Cardiac muscle cell (in vitro differentiated cells and primary cell): ENCODE measurements at places on chromosomes 16 and 17. TPM values are rescaled to one million over a fixed set of nuclear protein-coding genes. Genes with fewer than 3 reads are reported as not detected.
A peak's percentile ranks its signal among the peaks of the same experiment; 100 is the strongest.

- H3K27me3 ChIP-seq = no peaks in the 10 kb centered on the region
- no peak overlapping the region for H3K4me3 ChIP-seq
- peaks cover 15% of the 10 kb centered on the region for H3K4me1 ChIP-seq
- no peak overlapping the region for H3K27ac ChIP-seq
- no peaks in the 10 kb centered on the region for H3K36me3 ChIP-seq
Observed at GRCh38 chr17:21467196-21467595, 91.0 kb downstream of the KCNJ12 start.

The APPBP2 gene
- total RNA-seq = 22.5 and 22.9 TPM in 2 replicates

GRCh38 chr17:39769974-39770587, 32.3 kb downstream of the GRB7 start:
- DNase-seq = no peak
- H3K36me3 ChIP-seq = no peaks in the 10 kb centered on the region
- H3K27ac ChIP-seq = no peak overlapping the region
- H3K4me1 ChIP-seq = peaks cover 14% of the 10 kb centered on the region

GRCh38 chr16:68005786-68006286, 6.6 kb upstream of the DPEP2 start:
- H3K4me3 ChIP-seq = no peak overlapping the region
- no peaks in the 10 kb centered on the region for H3K4me1 ChIP-seq
- no peaks in the 10 kb centered on the region for H3K27me3 ChIP-seq
- H3K27ac ChIP-seq = no peak overlapping the region
- no peaks in the 10 kb centered on the region for H3K36me3 ChIP-seq

The KRTAP16-1 gene
- not detected in 2 replicates for total RNA-seq

The CD300A gene
- total RNA-seq = 2.7 and 4.2 TPM in 2 replicates

- H3K27ac ChIP-seq = no peak overlapping the region
- H3K4me3 ChIP-seq = no peak overlapping the region
- H3K4me1 ChIP-seq = no peaks in the 10 kb centered on the region
- H3K36me3 ChIP-seq = no peaks in the 10 kb centered on the region
- DNase-seq = peak; percentile 11
Observed at GRCh38 chr17:61593426-61593825, 2.4 kb upstream of the NACA2 start.

The MYH11 gene
- total RNA-seq = 2.0 and 16.3 TPM in 2 replicates

DNA sequence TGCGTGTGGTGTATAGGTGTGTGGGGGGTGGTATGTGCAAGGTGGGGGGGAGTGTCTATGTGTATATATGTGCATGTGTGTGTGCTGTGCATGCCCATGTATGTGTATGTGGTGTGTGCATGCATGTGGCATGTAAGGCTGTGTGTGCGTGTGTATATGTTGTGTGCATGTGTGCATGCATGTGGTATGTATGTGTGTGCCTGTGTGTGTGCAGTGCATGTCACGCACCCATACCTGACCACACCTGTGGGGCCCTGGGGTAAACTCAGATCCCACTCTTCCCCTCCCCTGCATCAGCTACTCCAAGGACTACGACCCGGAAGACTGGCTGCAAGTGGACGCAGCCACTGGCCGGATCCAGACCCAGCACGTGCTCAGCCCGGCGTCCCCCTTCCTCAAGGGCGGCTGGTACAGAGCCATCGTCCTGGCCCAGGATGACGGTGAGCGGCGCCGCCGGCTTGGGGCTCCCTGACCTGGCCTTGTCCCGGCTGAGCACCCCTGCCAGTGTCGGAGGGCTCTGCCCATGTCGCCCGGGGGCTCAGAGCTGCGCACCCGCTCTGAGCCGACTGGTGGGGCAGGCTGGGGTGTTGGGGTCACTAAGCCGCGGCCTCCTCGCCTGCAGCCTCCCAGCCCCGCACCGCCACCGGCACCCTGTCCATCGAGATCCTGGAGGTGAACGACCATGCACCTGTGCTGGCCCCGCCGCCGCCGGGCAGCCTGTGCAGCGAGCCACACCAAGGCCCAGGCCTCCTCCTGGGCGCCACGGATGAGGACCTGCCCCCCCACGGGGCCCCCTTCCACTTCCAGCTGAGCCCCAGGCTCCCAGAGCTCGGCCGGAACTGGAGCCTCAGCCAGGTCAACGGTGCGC, 9.1 kb downstream of the SLC22A31 start:
- H3K4me1 ChIP-seq = no peaks in the 10 kb centered on the region
- no peaks in the 10 kb centered on the region for H3K36me3 ChIP-seq
- peak overlapping the region; percentile 43 for H3K4me3 ChIP-seq
- no peak overlapping the region for H3K27ac ChIP-seq
- no peak for DNase-seq
- peaks cover 28% of the 10 kb centered on the region for H3K27me3 ChIP-seq

DNA sequence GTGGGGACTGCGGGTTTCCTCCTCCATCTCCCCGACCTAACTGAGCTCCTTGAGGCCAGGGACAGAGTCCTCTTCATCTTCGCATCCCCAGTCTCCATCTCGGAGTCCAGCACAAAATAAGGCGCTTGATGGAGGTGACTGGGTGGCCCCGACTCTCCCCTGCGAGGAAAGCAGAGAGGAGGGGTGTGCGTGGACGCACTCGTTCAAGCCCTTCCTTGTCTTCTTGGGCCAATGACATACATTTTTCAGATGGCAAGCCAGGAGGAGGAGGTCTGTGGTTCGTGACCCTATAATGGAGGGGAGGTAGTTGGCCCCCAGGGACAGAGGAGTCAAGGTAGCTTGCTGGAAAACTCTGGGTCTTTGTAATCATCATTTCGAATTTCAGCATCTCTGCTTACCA, 17.2 kb downstream of the CRISPLD2 start:
- DNase-seq = no peak
- no peak overlapping the region for H3K27ac ChIP-seq
- H3K4me1 ChIP-seq = no peaks in the 10 kb centered on the region
- H3K27me3 ChIP-seq = peaks cover 5% of the 10 kb centered on the region
